NCI-H1417 treated with DMSO at 0.1 percent for 48 hours (cell line): ENCODE measurements at places on chromosomes 13 and 19.

DNA sequence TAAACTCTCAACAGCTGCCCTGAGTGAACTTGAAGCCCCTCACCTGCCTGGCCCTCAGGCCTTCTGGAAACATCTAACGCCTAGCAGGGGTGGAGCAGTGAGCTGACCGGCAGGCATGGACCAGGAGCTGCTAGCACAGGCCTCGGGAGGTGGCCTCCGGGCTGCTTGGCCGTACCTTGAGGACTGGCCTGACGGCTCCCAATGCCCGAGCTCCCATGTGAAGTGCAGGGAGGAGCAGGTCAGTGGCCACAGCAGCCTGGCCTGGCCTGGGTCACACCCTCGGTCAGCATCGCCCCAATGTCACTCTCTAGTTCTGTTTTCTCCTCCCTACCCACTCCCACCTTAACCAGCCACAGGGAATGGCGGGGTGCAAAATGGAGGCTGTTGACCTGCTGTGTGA is 19.0 kb downstream of the TSHZ3 start:
- no peak for DNase-seq

- DNase-seq: no peak
Observed at GRCh38 chr19:45348367-45349125, 8.0 kb downstream of the KLC3 start.

- DNase-seq: no peak
Observed at GRCh38 chr19:43639519-43640423, at the start of gene CADM4. TSS of gene CADM4 (minus strand) at chr19:43639850. CDS start at chr19:43639790, 60 bp downstream.

- DNase-seq: no peak
Observed at GRCh38 chr13:58806401-58806800, 1174.9 kb downstream of the PCDH17 start.

DNA sequence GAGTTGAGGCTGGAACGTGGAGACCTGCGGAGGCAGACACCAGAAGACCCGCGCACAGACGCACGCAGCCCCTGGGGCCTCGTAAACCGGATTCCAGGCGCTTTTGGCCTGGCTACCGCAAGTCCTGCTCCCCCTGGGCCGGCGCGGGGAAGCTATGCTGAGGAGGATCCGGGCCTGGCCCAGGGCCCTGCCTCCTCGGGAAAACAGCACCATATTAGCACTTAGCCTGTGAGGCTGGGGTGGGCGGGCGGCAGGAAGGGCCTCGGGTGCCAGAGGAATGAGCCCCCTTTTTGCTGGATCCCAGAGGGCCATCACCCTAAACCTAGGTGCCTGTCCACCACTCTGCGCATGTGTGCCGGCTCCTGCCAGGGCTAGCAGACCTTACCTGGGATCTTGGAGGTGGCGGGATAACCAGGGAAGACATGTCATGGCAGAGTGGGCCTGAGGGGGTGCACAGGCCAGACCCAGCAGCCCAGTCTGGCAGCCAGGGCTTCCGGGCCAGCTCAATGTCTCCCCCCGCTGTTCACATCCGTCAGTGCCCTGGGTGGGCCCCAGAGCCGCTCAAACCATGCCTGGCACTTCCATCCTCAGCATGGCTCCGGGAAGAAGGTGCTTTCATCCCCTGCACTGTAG is 7.3 kb downstream of the ELOF1 start:
- no peak for DNase-seq

DNA sequence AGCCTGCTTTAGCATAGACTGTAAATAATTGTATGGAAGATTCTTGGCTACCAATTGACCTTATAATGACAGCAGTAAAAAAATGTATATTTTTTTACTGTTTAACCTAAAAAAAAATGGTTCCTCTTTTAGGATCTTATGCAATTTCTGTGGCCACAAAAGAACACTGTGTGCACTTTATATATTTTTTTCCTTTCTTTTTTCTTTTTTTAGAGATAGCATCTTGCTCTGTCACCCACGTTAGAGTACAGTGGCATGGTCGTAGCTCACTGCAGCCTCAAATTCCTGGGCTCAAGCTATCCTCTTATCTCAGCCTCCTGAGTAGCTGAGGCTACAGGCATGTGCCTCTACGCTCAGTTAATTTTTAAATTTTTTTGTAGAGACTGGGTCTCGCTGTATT is 6.1 kb downstream of the FLT3 start:
- no peak for DNase-seq
